ENCODE measurements at places on chromosomes 4 and X.

DNA sequence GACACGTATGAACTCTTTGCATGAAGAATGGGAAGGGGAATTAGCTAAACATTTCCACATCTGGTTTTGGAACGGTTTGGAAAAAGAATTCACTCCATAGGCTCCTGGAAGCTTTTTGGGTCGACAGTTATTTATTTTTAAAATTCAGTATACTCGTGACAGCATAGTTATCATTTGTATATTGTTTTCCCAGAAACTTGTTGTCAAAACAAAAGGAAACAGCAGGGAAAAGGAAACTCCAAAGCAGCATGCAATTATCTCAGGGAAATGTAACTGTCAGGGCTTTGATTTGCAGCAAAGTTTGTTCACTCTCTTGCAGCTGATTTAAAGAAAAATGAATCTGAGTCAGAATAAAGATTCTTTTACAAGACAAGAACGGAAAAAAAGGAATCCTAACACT is 86.5 kb downstream of the PLAC1 start:
- DNase-seq = no peak

DNA sequence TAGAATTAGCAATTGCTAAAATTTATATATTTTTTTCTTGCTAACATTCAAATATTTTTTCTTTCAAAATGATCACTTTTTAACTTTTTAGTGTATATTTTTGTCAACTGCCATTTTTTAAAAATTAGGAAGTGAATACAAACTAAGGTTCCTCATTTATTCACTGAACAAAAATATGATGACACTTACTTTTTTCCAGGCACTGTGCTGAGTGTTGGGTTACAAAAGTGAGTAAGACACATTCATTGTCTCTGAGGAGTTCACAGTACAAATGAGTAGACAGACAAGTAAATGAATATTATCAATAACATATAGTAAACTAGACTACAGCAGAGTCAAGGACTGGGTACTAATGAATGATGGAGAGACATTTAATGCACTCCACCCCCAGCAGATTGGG is 543.5 kb downstream of the PDHA2 start:
- no peak for DNase-seq

DNA sequence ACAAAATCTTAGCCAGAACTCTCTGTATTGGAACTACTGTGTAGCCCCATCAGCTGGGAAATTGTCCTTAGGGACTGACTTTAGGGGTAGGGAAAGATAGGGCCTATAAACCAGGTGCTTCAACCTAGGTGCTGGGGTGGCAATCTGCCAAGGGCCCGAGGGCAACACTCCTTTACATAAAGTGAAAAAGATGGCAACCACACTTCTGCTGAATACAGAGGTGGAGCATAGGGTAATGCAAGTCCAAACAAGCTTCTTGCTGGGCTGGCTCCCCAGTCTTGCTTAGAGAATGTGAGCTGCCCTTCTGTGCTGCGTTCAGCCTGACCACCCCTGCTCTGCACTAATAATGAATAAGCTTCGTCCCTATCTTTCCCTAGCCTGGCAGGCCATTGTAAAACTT is 9.8 kb downstream of the ZBTB33 start:
- peak; percentile 89 for DNase-seq

DNA sequence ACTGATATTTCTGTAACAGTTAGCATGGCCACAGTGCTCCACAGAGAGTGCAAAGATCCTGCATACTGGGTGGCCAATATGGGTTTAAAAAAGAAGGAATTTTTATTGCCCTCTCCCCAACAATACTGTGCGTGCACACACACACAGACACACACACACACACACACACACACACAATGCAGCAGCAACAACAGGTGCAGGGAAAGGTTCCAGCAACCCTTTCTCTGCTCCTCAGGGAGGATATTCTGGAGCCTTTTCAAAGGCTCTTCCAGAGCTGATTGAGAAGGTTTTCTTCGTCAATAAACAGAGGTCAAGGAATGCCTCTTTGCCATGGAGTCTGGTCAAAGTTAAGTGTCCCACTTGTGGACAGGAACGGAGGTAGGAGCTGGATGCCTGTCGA is 84.8 kb upstream of the ZFP42 start:
- DNase-seq = no peak

DNA sequence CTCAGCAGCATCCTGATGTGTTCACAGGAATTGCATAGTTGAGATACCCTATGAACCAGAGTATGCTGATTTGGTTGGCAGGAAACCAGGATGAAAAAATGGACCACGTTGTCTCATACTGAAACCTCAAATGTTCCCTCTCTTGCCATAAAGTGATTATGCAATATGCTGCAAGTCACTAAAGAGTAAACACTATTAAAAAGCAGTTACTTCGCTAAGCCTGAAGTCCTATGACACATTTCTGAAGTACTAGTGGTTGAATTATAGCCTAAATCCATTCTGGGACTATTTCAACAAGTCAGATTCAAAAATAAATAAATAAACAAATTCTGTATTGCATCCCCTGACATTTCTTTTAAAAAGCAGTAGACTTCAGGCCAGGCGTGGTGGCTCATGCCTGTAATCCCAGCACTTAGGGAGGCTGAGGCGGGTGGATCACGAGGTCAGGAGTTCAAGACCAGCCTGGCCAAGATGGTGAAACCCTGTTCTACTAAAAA is 106.0 kb upstream of the NAP1L5 start:
- DNase-seq = no peak

DNA sequence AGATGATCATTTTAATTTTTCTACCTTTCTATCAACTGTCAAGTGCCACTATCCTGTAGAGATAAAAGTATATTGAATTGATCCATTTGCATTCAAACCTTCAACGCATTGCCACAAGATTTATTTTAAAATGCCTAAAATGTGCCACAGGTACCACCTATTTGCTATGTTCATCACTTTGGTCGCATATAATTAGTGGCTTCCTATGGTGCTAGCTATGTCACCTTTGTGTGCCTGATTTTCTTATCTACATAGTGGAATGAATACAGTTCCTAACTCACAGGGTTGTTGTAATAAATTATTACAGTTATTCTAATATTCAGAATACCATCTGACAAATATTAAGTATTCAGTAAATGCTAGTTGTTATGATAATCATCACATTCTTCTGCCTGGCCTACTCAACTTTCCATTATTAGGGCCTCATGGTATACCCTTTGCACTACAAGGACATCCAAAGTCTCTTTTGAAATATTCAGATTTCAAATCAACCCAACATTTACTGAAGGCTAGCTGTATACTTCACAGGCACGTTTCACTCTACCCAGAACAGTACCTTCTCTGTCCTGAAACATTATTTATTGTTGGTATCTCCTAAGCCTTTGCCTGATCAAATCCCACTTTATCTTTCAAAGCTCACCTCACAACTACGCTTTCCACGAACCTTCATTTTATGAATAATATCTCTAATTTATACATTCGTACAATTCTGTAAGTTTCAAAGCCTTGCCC is 62.4 kb downstream of the ANXA10 start:
- DNase-seq = no peak

DNA sequence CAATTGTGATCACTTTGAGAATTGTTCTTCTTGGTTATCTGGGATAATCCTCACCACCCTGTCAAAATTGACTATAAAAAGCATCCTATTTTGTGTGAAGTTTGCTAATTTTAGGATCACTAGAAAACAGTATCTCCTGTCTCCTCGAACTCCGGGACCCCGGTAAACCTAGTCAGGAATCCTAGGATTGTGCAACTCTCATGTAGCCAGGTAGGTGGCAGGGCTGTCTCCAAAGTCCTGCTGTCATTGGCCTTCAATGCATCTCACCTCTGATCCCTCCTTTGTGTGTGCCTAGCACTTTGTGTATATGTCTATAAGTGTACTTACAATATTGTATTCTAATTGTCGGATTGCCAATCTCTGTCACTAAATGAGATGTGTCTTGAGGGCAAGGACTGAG is 1564.8 kb downstream of the RPA4 start:
- no peak for DNase-seq

- no peak for DNase-seq
Observed at GRCh38 chrX:63935835-63936234, 150.8 kb upstream of the ARHGEF9 start.

GRCh38 chrX:114095789-114096188 is 488.1 kb upstream of the HTR2C start:
- DNase-seq = no peak

GRCh38 chr4:10734697-10735096 is 50.1 kb upstream of the CLNK start:
- DNase-seq = no peak

GRCh38 chr4:113049421-113050370 is at the start of gene ANK2:
Gene ANK2, plus strand, starts transcription at chr4:113049653. Its CDS starts 76 bp downstream, at chr4:113049729.
- peak; percentile 79 for DNase-seq

DNA sequence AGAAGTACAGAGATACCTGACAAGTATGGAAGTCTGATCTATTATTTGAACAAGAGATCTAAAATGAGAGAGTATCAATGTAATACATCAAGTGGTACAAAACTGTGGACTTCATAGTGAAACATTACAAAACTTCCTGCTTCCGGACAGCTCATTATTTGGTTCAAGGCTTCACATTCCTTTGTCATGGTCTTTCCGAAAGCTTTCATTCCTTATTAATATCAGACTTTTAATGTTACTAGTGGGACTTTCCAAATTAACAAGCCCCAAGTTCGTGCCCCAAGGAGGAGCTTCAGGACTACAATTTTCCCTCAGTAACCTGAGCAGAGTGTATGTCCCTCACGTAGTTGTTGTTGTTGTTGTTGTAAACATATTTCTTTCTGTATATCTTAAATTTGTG is 1.2 kb downstream of the CHIC2 start:
- DNase-seq = no peak

- peak; percentile 17 for DNase-seq
Observed at GRCh38 chr4:48342606-48342880, 1.2 kb downstream of the SLAIN2 start.

GRCh38 chr4:52234561-52235440 is 183.7 kb downstream of the SPATA18 start:
- DNase-seq = peak; percentile 57

- no peak for DNase-seq
Observed at GRCh38 chrX:79095441-79096041, 48.9 kb upstream of the GPR174 start.

- DNase-seq = no peak
Observed at GRCh38 chr4:6767748-6768538, 14.6 kb upstream of the KIAA0232 start.

GRCh38 chrX:17669458-17669857 is 67.8 kb upstream of the SCML1 start:
- no peak for DNase-seq

GRCh38 chrX:151397741-151398070 is 700 bp downstream of the VMA21 start:
- no peak for DNase-seq

- no peak for DNase-seq
Observed at GRCh38 chr4:113935190-113935589, 44.3 kb downstream of the ARSJ start.

DNA sequence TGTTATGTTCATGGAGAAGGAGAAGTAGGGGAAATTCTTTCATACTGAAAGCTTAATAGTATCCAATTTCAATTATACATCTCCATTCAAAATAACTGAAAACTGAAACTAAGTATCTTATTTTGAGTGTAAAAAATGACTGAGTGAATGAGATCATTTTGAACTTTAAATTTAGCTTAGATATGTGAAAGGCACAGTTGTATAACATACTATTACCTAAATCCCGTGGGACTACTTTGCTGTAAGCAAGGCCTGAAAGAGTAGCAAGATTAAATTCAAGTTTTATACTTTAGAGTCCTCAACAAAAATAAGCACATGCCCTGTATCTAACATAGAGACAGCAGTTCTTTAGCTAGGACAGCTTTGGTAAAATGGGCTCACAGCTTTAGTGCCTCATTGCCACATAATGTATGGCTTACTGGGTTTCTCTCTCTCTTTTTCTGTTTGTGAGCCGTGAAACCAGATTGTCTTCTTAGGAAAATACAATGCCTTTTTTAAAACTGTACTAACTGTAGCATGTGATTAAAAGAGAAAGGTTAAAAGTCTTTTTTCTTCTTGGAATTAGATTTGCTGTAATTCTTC is 43.2 kb downstream of the GSTCD start:
- no peak for DNase-seq

- DNase-seq = no peak
Observed at GRCh38 chr4:69760455-69760854, at the start of gene SULT1B1. Gene SULT1B1, minus strand, starts transcription at chr4:69760620. Its CDS starts 5,403 bp downstream, at chr4:69755217.

DNA sequence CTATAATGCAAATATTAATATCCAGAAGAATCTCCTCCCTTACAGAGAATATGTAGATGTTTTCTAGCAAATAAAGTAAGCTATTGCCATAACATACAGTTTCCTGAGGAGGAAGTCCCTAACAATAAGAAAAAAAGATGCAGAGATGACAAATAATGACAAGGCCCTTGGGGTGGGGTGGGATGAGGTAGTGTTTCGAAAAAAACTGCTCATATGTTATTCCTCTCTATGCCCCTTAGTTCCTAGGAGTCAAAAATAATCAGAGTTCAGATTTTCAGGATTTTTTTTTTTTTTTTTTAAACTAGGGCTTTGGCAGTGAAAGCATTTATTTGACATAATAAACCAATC is 99.0 kb downstream of the ZAR1 start:
- no peak for DNase-seq

DNA sequence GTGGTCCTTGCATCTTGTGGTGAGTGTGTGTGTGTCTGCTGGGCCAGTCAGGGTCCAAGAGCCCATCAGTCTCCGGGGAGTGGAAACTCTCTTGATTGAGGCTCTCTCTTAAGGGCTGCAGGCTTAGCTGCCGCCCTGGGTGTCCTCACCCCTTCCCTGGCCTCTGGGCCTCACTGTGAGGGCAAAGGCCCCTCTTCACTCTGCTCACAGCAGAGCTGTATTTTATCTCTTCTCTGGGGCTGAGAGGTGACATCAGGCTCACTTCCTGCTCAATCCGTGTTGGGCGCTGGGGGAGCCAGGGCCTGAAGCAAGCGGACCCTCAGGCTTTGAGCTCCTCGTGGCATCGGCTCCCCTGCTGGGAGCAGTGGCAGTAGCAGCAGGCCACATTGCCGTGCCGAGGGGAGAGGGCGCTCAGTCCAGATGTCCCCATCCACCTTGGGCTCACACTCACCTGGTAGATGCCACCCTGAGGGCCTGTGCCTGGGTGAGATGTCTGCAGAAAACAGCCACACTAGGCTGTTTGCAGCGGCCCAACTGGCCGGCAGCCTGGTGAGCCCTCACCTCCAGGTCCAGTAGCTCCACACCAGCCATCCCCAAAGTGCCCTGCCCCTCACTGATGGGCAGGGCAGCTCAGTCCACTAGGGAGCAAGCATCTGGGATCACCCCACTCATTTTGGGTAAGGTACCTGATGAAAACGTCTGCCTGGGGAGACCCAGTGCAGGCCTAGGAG is 24.7 kb upstream of the PRPS1 start:
- no peak for DNase-seq
